T-helper 9 cell (primary cell): ENCODE measurements at places on chromosomes 16 and 17.

DNA sequence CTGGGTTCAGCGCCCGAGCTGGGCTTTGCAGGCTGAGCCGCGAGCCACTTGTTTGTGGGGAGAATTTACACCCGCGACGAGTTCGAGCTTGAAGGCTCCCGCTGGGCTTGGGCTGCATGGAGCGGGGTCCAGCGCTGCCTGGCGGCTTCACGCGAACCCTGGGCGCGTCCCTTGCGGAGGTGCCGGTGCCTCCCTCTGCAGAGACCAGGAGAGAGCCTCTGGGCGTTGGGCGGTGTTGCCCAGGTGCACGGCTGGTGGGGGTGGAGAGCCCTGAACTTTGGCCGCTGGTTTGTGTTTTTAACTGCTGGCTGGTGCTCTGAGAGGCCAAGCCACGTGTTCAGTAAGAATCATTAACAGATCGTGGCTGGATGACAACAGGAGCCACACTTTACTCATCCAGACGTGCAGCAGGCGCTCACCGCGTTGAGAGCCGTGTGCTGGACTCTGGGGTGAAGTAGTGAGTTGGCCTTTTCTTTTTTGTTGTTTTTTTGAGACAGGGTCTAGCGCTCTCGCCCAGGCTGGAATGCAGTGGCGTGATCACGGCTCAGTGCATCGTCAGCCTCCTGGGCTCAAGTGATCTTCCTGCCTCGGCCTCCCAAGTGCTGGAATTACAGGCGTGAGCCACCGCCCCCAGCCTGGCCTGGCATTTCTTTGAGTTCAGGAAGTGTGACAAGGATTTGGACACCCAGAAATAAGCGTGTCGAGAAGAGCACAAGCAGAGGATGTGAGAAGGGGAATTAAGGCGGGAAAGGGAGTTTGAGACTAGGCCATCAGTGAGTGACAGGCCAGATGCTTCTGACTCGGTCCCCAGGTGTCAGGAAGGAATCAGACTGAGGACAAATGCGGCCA, 827 bp downstream of the CDK10 start:
- DNase-seq, result no peak

DNA sequence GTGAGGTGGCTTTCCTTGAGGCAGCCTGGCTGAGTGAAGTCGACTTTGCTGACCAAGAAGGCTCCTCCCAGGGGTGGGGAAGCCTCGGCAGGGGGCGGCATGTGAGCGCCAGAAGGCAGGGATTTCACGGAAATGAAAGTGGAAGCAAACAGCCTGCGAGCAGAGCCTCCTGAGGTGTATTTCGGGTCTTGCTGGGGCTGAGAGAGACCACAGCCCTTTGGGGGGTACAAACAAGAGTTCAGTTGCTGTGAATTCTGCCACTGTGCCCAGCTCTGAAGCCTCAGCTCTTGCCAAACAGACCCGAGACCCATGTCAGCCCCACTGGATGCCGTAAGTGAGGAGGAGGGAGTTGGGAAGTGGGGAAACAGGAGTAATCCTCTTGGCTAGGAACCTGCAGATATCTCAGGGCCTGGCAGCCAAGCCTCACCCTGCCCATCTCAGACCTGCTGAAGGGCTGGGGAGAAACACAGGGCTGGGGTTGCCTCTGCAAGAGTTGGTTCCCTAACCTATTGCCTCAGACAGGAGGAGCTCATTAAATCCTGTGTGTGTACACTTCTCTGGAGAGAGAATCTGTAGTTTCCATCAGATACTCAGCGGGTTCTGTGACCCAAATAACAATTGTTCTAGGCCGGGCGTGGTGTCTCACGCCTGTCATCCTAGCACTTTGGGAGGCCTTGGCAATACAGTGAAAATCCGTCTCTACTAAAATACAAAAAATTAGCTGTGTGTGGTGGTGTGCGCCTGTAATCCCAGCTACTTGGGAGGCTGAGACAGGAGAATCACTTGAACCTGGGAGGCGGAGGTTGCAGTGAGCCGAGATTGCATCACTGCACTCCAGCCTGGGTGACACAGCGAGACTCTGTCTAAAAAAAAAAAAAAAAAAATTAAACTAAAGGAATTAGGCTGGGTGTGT, at the start of gene IFI35:
Gene IFI35 (plus strand): TSS at position 146 of the 913 bp plus-strand sequence. CDS start 164 bp downstream, at position 310.
- DNase-seq, result peak; percentile 68

DNA sequence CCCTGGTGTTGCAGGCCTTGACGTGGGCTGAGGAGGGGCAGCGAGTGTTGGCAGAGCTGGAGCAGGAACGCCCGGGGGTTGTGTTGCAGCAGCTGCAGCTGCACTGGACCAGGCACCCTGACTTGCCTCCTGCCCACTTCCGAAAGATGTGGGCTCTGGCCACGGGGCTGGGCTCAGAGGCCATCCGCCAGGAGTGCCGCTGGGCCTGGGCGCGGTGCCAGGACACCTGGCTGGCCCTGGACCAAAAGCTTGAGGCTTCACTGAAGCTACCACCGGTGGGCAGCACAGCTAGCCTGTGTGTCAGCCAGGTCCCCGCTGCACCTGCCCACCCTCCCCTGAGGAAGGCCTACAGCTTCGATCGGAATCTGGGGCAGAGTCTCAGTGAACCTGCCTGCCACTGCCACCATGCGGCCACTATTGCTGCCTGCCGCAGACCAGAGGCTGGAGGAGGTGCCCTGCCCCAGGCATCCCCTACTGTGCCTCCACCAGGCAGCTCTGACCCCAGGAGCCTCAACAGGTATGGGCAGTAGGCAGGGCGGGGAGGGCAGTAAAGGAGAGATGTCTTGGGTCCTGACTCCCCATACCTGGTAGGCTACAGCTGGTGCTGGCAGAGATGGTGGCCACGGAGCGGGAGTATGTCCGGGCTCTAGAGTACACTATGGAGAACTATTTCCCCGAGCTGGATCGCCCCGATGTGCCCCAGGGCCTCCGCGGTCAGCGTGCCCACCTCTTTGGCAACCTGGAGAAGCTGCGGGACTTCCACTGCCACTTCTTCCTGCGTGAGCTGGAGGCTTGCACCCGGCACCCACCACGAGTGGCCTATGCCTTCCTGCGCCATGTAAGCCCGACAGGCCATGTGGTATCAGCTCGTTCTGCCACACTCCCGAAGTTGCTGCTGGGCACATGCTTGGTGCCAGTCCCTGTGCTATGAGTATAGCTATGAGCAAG, 5.6 kb downstream of the PLEKHG4 start:
- no peak for DNase-seq

- peak; percentile 42 for DNase-seq
Measured at GRCh38 chr17:40122999-40123810, 1.4 kb downstream of the MSL1 start.

DNA sequence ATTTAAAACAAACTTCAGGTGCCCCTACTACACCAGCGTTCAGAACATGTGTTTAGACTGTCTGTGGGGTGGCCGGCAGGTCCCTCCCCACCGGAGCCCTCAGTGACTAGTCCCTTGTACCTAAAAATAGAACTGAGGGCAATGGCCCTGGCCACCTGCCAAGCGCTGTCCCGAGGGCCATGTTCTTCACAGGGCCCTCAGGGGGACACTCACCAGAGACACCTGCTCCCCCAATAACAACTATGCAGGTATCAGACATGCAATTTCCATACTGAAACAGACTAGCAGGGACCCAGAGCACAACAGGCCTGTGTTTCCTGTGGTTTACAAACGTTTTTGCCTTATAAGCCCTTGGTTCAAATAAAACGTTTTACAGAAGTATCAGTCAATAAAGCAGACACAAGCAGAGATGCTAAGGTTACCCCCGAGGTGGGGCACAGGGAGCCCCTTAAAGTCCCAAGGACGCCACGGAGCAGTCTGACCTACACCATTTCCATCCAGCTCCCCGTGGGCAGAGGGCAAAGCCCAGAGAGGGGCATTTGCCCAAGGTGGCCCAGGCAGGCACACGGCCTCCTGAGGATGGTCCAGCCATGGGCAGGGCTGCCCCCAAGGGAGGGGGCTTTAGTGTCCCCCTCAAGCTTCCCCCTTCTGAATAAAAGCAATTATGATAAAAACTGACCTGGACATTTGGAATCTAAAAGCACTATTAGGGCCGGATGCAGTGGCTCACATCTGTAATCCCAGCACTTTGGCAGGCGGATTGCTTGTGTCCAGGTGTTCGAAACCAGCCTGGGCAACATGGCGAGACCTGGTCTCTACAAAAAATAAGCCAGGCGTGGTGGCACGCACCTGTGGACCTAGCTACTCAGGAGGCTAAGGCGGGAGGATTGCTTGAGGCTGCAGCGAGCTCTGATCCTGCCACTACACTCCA, 896 bp upstream of the MYLK3 start:
- no peak for DNase-seq

DNA sequence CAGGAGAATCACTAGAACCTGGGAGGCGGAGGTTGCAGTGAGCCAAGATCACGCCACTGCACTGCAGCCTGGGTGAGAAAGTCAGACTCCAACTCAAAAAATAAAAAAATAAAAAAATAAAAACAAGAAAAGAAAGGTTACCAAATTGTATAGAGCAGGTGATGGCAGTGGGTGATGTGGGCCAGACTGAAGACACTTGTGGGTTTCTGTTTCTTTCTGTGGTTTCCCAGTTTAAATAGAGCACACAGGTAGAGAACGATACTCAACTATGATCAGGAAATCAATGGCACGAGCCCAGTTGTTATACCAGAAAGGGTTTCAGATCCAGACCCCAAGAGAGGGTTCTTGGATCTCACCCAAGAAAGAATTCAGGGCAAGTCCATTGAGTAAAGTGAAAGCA, 32.6 kb downstream of the NUBP1 start:
- DNase-seq, result no peak

DNA sequence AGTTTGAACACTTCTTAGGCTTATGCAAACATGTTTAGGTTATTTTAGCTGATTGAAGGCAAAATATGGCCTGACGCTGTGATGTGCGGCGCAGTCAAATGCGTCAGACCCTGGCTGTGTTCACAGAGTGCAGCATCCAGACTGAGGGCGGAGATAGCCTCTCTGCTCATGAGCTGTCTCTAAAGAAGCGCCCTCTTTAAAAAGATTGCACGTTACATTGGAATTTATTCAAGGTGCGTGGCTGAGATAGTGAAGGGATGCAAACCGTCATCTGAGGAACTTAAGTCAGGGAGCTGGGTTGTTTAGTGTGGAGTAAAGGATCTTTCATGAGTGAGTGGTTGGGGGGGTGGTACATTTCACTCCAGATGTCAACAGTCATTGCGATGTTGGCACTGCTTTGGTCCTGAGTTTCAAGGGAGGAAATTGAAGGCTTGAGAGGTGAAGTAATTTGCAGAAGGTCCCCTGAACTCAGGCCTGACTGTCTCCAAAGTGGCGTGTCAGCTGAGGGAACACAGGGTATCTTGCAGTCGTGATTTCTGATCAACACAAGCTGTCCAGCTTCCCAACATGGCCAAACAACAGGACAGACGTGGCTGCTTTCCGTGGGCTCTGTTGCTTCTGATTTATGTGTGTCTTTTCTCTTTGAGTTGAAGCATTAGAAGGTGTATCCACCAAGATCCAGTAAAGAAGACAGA, 33.4 kb downstream of the RPTOR start:
- no peak for DNase-seq

DNA sequence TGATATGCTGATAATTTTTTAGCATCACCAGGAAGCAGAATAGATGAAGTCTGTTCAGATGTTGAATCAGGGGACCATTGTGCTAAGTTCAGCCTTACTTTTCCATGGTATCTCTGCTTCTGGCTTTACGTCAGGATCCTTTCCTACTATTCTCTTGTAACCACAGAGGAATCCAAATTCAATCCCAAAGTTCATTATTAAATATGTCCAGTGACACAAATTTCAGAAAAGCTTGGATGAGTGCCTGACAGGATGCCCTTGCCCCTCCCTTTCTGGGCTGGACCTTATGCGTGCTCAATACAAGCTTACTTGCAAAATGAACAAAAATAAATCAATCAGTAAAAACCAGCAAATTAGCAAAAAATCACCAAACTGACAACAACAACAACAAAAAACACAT, 37.6 kb upstream of the ADORA2B start:
- DNase-seq, result no peak

- no peak for DNase-seq
Measured at GRCh38 chr16:13029786-13030185, 128.4 kb downstream of the SHISA9 start.

GRCh38 chr17:82157046-82158035, 55.3 kb downstream of the CCDC57 start:
- DNase-seq, result no peak
